ENCODE measurements at places on chromosomes 7 and 10.
A peak's percentile ranks its signal among the peaks of the same experiment; 100 is the strongest.

DNA sequence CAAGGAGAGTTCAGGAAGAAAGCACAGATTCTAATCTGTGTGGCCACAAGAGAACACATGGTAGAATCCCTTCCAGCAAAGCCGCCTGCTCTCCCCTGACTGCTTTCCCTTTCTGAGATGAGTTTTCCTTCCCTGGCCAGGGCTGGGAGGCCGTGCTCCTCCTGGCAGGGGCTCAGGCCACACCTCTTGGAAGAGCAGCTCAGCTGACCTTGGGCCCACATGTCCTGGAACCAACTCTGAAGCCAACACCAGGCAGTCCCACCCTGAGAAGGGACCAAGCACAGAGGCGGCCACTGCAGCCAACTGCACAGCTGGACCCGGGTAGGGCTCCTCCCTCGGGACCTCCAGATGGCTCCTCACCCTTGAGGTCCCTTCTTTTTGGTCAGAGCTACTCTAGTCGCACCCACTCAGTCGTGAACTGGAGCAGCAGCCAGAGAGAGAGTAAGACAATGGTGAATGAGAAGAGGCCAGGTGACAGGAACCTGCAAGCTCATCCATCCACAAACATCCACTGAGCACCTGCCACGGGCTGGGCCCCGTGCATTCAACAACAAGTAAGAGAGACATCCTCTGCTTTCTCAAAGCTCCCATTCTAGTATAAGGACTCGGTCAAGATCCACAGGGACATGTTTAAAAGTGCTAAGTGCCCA lies 40.3 kb downstream of the FAM53B start:
- no peak for DNase-seq

DNA sequence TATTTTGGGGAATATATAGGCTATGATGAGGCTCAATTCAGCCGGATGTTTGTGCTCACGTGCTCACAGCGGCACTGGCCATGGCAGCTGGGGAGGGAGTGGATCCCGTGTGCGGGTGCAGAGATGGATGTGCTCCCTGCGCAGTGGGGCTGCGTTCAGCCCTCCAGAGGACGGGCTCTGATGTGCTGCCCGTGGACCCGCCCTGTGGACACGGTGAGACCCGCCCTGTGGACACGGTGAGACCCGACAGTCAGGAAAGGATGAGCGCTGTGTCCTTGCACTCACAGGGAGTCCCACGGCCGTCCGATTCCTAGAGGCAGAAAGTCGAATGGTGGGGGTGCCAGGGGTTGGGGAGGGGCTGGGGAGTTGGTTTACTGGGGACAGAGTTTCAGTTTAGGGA lies 89.0 kb downstream of the DNAJB6 start:
- DNase-seq = no peak

GRCh38 chr7:5419539-5420066 lies 4.0 kb downstream of the TNRC18 start:
- no peak for DNase-seq

- no peak for DNase-seq
These were observed 4.8 kb downstream of the DYNC2I1 start for GRCh38 chr7:158861004-158861787.

DNA sequence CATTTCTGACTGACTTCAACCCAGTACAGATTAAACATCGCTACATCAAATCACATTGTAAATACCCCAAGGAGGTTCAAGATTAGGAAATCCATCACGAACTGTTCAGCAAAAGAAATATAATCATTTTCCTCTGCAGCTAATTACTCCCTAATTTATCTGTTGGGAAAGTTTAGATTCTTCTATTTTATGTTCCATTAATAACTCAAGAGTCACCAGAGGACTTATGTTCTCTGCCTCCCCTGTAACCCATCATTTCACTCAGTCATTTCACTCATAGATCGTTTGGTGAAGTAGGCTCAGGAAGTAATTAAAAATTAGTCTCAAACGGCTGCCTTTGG lies 45.2 kb downstream of the FAM171A1 start:
- no peak for DNase-seq

GRCh38 chr10:3882855-3883254 lies 97.8 kb upstream of the KLF6 start:
- no peak for DNase-seq

DNA sequence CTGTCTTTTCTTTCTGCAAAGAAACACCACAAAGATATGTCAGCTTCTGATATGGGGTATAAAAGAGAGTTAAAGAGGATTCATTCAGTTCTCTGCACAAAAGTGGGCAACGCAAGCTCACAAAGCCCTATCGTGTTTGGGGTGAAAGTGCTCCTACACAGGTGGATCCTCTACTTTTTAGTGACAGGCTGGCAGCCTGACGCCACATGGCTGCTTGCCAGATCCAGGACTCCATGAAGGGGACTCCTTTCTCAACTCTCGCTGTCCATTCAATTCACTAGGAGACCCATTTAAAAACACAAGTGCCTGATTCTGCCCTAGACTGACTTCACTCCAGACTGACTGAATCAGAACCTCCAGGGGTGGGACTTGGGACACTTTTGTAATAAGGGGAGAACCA lies 8.0 kb downstream of the PARP12 start:
- DNase-seq = no peak

DNA sequence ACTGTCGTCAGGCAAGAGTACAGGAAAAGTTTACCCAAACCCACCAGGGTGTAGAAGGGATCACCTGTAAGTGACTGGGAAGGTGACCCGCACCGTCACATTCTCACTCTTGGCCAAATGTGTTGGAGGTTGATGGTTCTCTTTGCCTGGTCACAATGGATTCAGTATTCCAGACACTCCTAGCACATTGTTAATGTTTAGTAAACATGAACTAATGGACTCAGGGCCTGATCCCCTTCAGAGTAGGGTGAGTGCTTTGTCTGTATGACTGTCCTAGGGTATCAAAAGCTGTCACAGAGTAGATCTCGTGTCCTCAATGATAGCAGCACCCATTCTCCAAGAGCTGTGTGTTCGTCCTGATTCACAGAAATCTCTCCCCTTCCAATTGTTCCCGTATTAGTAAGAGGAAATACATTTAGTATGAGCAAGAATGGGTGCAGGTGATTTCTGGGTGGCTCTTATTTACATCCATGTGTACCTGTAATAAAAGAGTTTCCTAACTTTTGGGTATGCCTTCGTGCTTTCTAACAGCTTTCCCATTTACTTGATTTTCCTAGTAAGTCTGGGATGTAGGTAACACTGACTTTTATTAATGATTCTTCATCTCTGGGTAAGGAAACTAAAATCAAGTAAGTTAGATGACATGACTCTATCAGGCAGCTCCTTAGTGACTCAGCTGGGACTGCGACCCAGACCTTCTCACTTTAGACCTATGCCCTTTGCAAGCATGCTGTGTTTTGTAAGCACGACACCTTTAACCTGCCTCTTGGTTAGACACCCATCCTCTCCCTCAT lies 4.7 kb downstream of the EEPD1 start:
- DNase-seq = no peak

DNA sequence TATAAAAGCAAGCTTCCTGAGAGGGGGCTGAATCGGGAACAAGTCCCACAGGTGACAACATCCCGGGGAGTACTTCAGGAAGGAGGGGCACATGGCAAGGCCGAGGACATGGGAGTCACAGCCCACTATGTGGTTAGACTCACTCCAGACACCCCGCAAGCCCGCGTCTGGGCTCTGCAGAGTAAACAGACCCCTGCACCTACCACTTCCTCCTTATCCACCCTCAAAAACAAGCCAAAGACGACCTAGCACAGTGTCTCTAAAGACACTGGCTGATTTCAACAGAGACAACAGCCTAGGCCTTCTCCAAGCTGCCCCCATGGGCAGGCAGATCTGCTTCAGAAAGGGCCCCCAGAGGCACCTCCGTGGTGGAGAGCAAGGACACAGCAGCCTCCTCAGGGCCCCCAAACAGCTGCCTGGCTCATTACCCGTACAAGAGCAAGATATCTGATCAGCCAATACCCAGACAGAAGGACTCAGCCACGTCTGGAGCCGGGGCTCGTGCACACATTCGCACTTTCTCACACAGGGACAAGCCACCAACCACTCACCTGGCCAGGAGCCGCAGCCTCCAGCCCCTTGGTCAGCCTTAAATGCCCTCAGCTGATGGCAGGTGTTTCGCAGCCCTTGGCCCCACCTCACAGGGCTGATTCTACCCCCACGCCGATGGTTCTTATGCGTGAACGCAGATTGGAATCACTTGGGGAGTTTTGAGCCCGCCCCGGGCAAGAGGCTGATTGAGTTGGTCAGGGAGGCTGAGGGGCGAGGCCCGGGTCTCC lies 10.7 kb upstream of the KPNA7 start:
- no peak for DNase-seq

GRCh38 chr7:31098642-31099360 lies 46.7 kb downstream of the ADCYAP1R1 start:
- no peak for DNase-seq

GRCh38 chr7:39733881-39734632 lies 110.7 kb downstream of the RALA start:
- peak; percentile 94 for DNase-seq

- DNase-seq = no peak
These were observed 146.2 kb upstream of the LYZL1 start for GRCh38 chr10:29142516-29143314.

- DNase-seq = peak; percentile 48
These were observed 82.9 kb upstream of the OGDHL start for GRCh38 chr10:49844775-49845595.

DNA sequence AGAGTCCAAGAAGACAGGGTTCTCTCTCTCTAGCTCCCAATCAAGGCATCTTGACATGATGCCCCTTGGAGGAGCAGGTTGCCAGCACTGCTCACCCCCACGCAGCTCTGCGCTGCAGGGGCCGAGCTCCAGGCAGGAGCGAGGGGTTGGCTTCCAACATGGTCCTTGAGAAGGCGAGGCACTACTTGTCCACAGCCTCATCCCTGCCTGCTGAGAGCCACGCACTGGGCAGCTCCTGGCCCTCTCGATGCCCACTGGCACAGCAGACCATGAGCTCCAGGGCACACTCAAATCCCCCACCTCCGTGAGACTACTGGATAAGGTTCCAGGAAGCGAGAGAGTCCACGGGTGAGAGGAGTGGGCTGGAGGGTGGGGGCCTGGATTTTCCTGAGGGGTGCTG lies 31.1 kb downstream of the RAMP3 start:
- DNase-seq = no peak

All from M059J (cell line).